ENCODE measurements at places on chromosomes 5 and 9.

DNA sequence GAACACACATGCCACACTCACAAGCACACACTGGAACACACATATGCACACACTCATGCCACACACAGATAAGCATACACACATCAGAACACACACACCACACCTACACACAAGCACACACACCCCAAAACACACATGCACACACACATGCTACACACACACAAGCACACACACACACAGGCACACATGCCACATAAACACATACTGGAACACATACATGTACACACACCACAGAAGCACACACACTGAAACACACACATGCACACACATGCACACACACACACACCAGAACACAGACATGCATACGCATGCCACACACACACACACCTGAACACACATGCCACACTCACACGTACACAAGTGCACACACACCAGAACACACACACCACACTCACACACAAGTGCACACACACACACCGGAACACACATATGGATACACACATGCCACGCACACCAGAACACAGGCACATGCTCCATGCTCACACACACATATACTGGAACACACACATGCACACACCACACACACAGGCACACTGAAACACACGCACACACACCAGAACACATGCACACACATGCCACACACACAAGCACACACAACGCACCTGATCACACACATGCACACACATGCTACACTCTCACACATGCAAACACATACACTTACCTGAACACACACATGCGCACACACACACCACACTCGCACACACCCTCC lies 78.0 kb upstream of the IRX4 start:
- DNase-seq, result no peak

- DNase-seq, result no peak
These were observed 216.1 kb upstream of the RASA1 start for GRCh38 chr5:87051502-87052113.

DNA sequence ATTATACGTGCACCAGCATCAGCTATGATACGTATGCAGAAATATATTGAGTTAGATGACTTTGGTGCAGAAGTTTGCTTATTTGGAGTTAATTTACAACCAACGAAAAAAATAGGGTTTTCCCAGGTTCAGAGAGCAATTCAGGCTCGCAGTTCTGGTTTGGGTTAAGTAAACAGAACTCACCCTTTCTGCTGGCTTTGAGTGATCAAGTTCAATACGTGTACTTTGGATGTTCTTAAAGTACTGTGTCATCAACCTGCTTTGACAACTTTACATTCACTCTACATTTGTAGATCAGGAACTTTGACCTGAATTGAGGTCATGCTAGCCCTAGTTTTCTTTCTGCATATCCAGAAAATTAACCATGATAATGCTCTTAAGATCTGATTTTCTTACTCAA lies 40.7 kb downstream of the ACOT12 start:
- no peak for DNase-seq

DNA sequence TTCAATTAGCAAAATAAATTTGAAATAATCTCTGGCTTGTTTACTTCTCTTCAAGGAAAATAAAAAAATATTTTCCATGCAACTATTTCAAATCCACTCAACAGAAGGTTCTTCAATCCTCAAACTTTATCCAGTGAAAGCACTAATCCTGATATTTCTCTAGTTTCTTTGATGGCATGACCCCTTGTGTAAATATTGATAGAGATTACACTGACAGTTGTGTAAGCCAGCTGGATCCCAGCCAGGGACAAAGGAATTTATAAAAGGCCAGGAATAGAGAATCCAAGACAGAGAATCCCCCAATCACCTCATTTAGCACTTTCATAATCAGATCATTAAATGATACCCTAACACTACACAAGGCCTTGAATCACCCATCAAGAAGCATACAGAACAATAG lies 135.2 kb downstream of the GNA14 start:
- DNase-seq, result no peak

GRCh38 chr5:117434254-117434653 lies 859.6 kb upstream of the SEMA6A start:
- DNase-seq, result no peak

GRCh38 chr5:270340-270739 lies 1.1 kb upstream of the PDCD6 start:
- DNase-seq, result no peak

GRCh38 chr5:113118298-113118697 lies 141.7 kb downstream of the DCP2 start:
- no peak for DNase-seq

DNA sequence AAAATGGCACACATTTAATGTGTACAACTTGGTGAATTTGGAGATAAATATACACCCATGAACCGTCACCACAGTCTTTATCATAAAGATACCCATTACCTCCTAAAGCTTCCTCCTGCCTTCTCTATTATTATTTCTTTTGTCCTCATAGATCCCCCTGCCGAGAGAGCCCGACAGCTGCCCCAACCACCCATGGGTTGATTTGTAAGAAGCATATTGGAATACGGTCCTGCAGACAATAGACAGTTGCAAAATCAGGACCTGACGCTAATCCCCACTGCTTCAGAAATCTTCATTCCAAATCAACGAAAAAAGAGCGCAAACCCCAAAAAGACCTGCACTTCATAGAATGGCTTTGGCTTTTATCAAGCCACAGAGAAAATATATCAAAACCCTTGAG lies 697.5 kb downstream of the SEMA5A start:
- DNase-seq, result no peak

DNA sequence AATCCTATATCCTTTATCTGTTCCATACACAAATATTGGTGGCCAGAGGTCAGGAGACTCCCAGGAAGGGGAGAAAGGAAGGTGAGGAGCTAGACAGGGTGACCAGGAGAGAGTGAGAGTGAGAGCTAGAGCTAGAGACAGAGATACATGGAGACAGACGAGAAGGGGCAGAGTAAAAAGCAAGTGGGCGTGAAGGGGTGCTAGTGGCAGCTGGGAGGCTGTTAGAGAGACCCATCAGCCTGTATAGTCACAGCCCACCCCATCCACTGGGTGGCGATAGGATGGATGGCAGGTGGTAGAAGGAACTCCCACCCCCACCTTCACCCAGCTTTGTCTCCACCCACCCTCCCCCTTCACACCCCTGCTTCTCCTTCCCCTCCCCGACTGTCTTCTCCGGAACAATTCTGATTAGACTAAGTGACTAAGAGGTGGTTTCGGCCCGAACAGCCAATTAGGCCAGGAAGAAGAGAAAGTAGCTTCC lies 32.8 kb downstream of the PCDH1 start:
- no peak for DNase-seq

DNA sequence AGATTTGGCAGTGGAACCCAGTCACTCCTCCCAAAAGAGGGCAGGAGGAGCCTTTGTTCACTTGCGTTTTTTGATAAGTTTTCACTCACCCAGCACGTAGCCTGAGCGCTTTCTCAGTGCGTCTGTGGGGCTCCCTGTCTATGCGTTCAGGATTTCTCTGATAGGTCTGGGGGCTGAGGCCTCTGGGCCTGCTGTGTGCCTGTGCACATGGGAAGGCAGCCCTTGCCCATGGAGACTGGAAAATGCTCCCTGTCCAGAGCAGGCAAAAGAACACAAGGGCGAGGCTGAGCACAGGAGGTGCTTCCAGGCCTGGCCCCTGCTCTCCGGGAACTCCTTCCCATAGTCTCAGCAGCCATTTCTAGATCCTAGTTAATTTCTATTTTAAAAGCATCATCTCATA lies 249.9 kb downstream of the FSTL4 start:
- no peak for DNase-seq

DNA sequence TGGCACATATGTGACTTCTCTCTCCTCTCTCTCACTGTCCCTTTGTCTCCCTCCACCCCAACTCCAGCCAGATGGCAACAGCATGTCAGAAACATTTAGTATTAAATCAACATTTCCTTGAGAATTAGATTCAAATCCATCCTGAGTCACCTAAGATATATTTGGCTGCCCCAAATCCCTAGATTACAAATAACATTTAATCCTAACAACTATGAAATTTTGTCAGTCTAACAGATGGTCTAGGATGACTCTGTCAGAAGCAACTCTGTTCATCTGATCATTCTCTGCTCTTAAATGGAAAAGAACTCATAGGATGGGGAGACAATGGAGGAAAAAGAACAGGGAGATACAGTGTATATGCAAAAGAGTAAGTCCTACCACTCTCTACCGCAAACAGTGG lies 201.2 kb downstream of the TSSK1B start:
- DNase-seq, result no peak

GRCh38 chr5:169300468-169301385 lies at the start of gene SLIT3:
Gene SLIT3, minus strand, starts transcription at chr5:169301139. Its CDS starts 430 bp downstream, at chr5:169300709.
- no peak for DNase-seq

- DNase-seq, result no peak
These were observed 1098.8 kb downstream of the DTWD2 start for GRCh38 chr5:117889596-117889995.

GRCh38 chr5:35098214-35098613 lies 50.5 kb upstream of the AGXT2 start:
- DNase-seq, result no peak

GRCh38 chr5:137665678-137666460 lies 70.0 kb downstream of the KLHL3 start:
- peak; percentile 4 for DNase-seq

GRCh38 chr5:71662381-71662780 lies 56.7 kb upstream of the CARTPT start:
- no peak for DNase-seq

GRCh38 chr9:137505421-137506140 lies 44.6 kb downstream of the PNPLA7 start:
- DNase-seq, result no peak

Measured in stimulated activated CD4-positive, alpha-beta T cell treated with anti-CD3 and anti-CD28 coated beads, Interleukin-1b, Interleukin-23, amount 100 ng/mL, for 1 hour (primary cell).